ENCODE measurements at places on chromosomes 2 and 18.

GRCh38 chr2:28166956-28167355, 225.7 kb upstream of the FOSL2 start:
- DNase-seq: no peak

GRCh38 chr2:86333378-86333777, 4.0 kb downstream of the REEP1 start:
- DNase-seq: no peak

DNA sequence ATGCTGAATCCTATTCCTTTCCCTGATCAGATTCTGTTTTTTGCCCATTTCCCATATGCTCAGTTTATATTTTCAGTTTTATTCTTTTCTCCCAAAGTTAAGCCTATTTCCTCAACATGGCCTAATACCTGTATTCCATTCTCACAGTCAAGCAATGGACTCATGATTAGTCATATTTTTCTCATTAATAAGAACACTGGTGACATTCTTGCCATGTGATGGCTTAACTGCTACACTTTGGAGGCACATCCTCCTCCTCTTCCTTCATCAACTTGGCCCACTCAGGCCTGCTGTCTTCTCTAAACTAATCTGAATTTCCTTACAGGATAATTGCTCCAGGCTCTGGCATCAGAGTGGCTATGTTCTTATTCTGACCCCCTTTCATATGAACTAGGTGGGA, 679.2 kb downstream of the NYAP2 start:
- DNase-seq: no peak

DNA sequence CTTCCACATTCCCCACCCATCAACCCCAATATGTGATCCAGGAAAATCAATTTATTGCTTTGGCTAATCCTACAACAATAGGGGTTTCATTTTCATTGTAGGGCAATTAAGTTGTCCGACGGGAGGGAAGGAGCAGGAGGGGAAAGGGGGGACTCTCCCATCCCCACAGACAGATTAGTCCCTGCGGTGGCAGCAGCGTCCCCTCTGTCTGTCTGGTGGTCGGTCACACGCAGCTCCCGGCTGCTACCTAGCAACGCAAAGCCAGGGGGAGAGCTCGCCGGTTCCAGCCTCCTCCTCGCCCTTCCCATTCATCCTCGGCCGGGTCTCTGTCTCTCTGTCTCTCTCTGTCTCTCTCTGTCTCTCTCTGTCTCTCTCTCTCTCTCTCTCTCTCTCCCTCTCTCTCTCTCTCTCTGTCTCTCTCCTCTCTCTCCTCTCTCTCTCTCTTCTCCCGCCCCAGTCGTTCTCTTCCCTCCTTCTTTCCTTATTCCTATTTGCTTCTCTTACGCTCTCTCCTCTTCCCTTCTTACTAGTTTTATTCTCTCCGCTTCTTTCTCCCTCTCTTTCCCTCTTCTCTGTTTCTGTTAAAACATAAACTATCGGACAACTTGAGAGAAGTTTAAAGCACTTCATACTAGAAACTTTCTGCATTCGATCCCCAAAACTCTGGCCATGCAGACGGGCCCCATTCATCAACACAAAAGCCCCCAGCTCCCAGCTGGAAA, 1.2 kb downstream of the LRP2 start:
- no peak for DNase-seq

- DNase-seq: no peak
These were observed 349.8 kb downstream of the TNS1 start for GRCh38 chr2:217652761-217653639.

- no peak for DNase-seq
These were observed 28.7 kb upstream of the RPRD1A start for GRCh38 chr18:36095936-36096519.

GRCh38 chr18:36255072-36255698, 42.3 kb upstream of the FHOD3 start:
- DNase-seq: no peak

- no peak for DNase-seq
These were observed 20.5 kb downstream of the SH2D6 start for GRCh38 chr2:85439025-85439472.

DNA sequence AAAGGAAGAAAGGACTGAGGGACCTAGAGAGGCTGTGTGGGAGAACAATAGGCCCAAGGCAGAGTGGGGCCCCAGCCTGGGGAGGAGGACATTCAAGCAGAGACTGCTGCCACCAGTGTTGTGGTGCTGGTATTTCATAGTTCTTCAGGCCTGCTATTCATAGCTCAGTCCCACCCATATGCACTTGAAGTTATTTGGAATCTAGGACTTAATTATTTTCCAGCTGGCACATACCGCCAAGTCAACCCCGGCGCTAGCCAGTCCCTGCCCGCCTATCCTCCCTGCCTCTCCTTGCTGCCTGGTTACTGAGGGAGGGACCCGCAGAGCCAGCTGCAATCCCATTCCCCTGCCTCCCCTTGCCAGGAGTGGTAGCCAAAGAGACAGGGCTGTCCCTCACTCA, 141.2 kb downstream of the CABLES1 start:
- DNase-seq: no peak

- DNase-seq: no peak
These were observed 121.2 kb upstream of the GATA6 start for GRCh38 chr18:22048221-22048620.

DNA sequence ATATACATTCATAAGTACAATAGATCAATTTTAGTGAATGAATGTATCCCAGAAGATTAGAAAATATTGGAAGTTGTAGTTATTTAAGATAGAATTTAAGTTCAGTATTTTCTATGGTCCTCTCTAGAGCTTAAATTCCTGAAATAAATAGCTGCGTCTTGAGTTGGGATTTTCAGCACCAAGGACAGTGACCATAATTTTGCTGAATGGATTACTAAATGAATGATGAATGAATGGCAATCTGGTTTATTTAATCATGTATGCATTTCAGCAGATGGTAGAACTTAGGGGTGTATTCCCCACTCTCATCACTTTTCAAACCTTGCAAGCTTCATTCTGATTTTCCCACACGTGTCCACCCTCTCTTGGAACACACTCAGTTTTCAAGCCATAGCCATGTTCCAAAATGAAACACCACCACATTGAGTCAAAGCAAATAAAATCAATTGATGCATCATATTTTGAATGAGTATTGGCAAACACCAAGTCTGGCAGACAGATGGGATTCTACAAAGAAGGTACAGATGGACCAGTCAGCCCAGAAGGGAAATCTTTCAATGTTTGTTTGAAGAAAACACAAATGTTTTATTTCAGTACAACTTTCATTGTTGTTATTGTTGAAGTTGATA, 362.2 kb upstream of the NXPH2 start:
- DNase-seq: no peak

DNA sequence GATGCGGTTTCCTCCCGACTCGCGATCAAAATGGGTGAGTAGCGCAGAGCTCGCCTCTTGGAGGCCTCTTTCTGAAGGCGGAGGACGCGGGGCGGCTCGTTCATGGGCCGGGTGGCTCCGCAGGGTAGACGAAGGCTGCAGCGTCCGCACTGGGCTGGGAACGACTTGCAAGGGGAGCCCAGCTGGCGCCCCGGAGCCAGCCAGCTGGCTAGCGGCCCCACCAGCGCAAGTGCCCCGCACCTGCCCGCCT, 328 bp upstream of the PASK start:
- no peak for DNase-seq

DNA sequence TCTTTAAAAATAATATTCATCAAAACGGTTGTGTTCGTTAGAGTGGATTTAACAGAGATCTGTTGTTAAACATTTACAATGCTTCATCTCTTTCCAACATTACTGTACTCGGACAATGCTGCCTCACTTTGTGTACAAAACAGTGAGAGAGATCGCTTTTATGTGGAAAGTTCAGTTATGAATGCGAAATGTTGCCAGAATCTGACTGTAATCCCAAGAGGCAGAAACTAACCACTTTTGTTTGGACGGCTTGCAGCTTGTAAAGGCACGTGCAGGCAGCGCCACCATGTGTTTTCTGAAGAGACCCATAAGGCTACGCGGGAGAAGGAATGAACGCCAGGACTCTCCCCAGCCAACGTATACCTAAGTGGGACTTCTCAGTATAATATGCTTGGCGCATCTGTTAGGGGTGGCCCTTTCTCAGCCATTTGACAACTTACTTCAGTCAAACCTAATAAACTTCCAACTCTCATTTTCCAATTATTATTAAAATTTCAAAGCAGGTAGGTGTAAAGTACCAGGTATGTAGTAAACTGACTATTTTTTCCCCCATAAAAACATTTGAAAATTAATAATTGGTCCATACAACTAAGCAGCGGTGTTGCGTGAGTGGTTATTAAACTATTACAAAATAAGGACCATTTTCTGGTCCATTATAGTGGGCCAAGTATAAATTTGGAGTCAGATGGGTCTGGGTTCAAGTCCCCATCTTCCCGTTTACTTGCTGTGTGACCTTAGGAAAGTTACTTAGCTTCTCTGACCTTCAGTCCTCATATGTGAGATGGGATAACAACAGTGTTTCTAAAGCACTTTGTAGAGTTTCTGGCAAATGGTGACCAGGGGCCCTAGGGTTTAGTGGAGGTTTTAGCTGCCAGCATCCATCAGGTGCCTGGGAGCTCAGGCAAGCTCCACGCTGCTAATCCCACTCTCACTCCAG, 5.6 kb upstream of the NAPG start:
- DNase-seq: peak; percentile 64

DNA sequence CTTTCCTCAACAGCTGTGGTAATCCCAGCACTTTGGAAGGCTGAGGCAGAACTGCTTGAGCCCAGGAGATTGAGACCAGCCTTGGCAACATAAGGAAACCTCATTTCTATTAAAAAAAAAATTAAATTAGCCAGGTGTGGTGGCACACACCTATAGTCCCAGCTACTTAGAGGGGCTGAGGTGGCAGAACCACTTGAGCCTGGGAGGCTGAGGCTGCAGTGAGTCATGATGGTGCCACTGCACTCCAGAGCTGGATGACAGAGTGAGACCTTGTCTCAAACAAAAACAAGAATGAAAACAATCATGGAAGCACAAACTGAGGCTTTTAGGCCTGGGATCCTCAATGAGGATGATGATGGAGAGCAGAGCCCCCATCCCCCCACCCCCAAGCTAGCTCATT, 19.8 kb downstream of the GAREM1 start:
- DNase-seq: no peak

DNA sequence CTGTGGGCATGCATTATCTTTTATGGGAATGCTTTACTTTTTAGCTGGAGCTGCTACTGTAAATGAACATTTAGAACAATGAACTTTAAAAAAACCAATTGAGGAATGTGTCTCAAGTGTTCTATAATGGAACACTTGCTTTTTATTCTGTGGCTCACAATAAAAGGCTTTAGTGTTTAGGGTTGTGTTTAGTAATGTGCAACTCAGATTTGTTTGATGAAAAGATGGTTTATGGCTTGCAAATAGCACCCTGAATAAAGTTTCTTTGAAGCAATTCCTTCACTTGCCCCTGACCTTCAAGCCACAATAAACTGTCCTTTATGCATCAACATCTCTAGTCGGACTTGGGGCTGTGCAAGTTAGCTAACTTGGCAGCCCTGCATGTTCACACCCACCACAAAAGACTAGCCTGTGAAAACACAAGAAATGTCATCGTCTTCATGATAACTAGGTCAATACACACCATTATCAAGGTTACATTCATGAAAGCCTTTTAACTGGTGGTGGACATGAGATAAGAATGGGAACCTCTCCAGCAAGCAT, 98.7 kb downstream of the MYO1B start:
- DNase-seq: no peak

GRCh38 chr2:156332284-156332533, 312 bp downstream of the NR4A2 start:
- DNase-seq: no peak

DNA sequence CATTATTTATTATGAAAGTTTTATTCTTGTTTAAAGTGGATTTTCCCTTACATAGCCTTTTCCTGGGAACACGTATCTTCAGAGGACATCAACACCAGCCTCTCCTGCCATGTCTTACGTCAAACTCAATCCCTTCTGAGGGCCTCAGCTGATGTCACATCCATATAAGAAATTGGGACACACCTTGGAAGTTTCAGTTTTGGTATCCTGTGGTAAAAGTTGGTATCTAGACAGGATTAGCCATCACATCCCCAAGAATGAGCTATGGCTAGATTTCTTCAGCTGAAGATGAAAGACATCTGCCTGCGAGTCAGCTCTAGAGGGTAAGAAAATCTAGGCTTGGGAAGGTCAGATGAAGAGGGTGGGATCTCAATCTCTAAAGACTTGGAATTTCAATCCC, 75.8 kb upstream of the ZNF516 start:
- no peak for DNase-seq

GRCh38 chr2:232815569-232815968, 39.2 kb upstream of the KCNJ13 start:
- DNase-seq: no peak

Measured in CD4-positive, alpha-beta T cell treated with Interferon gamma for 1 hour (primary cell).